ENCODE measurements at places on chromosomes 4 and X. TPM values are rescaled to one million over a fixed set of nuclear protein-coding genes. Genes with fewer than 3 reads are reported as not detected.

DNA sequence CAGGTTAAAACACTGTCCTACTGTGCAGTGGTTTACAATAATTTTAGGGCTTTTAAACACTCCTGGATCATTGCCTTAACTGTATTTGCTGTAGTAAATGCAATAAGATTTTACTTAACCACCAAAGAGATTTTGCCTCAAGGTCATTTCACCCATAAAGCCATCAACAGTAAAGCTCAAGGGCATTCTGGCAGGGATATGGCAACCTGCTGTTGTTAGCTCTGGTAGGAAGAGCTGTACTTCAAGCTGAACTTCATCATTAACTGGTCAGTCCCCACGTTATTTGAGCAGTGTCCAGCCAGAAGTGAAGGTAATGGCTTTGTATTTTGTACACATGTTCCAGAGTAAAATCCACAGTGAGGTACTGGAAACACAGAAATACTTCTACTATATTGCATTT lies 26.9 kb upstream of the MAOA start:
- DNase-seq: no peak
- H3K4me1 ChIP-seq: no peaks in the 10 kb centered on the region
- H3K27me3 ChIP-seq: no peaks in the 10 kb centered on the region
- no peak overlapping the region for H3K4me3 ChIP-seq
- no peak overlapping the region for H3K27ac ChIP-seq
- no peaks in the 10 kb centered on the region for H3K36me3 ChIP-seq

DNA sequence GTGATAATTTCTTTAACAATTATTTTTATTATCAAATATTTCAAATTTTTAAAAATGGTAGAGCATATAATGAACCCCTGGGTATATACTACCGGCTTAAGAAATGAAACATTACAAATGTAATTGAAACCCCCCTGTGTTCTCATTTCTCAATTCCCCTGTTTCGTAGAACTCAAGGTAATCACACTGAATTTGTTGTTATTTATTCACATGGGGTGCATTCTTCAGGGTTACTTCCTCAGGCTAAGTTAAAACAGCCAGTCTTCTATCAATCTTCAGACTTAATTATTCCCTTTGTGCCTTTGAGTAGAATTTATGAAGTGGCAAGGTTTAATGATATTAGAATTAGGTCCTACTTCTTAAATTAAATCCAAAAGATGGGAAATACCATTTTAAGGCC lies 128.2 kb downstream of the ANAPC10 start:
- H3K36me3 ChIP-seq: no peaks in the 10 kb centered on the region
- no peak for DNase-seq
- H3K4me3 ChIP-seq: no peak overlapping the region
- H3K27me3 ChIP-seq: no peaks in the 10 kb centered on the region
- no peaks in the 10 kb centered on the region for H3K4me1 ChIP-seq

DNA sequence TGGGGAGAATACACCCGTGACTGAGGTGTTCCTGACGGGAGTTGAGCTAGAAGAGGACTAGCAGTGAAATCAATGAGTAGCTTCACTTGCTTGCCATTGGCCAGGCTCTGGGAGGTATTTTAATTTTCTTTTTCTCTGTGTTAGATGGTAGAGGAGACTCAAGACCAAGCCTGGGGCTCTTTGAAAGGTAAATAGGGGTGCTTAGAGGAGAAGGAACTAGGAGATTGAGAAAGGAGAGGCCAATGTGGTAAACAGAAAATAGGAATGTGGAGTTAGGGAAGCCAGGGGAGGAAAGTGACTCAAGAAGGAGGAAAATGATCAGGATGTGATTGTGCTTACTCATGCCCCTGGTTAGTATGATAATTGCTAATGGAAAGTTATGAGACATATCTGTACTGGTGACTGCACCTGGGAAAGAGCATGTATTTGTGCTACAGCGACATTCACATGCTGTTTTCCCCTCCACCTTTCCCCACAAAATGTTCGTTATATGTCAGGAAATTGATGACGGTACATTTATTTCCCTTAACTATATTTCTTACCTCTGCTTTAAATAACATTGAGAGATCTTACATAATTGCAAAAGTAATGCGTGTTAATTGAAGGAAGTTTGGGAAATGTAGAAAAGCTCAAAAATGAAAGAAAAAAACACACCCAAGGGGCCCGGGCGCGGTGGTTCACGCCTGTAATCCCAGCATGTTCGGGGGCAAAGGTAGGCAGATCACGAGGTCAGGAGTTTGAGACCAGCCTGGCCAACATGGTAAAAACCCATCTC lies 16.9 kb upstream of the LRBA start:
- no peak for DNase-seq
- H3K4me1 ChIP-seq: peaks cover 5% of the 10 kb centered on the region
- no peaks in the 10 kb centered on the region for H3K36me3 ChIP-seq
- H3K4me3 ChIP-seq: no peak overlapping the region
- no peaks in the 10 kb centered on the region for H3K27me3 ChIP-seq

DNA sequence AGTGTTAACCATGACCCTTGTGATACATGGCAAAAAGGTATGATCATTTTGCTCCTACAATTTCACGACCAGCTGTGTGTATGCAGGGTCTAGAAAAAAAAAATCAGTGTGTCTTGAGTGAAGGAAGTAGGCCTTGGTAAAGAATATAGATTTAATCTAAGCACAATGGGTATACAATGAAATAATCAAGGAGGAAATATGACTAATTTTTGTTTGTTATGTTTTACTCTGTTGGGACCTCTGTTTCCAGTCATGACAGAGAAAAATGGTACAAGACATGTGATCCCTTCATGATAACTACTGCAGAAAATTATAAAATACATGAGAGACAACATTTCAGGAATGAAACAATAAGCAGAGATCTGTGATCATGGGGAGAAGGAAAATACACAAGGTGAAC lies 835.5 kb downstream of the PDHA2 start:
- DNase-seq: no peak
- no peaks in the 10 kb centered on the region for H3K36me3 ChIP-seq
- H3K27me3 ChIP-seq: no peaks in the 10 kb centered on the region
- no peaks in the 10 kb centered on the region for H3K4me1 ChIP-seq
- H3K4me3 ChIP-seq: no peak overlapping the region
- no peak overlapping the region for H3K27ac ChIP-seq

- H3K27me3 ChIP-seq: no peaks in the 10 kb centered on the region
- no peaks in the 10 kb centered on the region for H3K36me3 ChIP-seq
- DNase-seq: peak; percentile 81
- H3K4me1 ChIP-seq: no peaks in the 10 kb centered on the region
- H3K4me3 ChIP-seq: peak within 1 kb of the TSS; percentile 66
- peak within 1 kb of the TSS; percentile 66 for H3K27ac ChIP-seq
Observed at GRCh38 chrX:64394874-64395567, at the start of gene MTMR8. MTMR8 (minus strand) TSS chrX:64395452; CDS start chrX:64395363, 89 bp downstream.

- H3K36me3 ChIP-seq: no peaks in the 10 kb centered on the region
- no peaks in the 10 kb centered on the region for H3K27me3 ChIP-seq
- H3K4me1 ChIP-seq: no peaks in the 10 kb centered on the region
- no peak for DNase-seq
Observed at GRCh38 chr4:41594432-41594831, 56.5 kb downstream of the LIMCH1 start.

DNA sequence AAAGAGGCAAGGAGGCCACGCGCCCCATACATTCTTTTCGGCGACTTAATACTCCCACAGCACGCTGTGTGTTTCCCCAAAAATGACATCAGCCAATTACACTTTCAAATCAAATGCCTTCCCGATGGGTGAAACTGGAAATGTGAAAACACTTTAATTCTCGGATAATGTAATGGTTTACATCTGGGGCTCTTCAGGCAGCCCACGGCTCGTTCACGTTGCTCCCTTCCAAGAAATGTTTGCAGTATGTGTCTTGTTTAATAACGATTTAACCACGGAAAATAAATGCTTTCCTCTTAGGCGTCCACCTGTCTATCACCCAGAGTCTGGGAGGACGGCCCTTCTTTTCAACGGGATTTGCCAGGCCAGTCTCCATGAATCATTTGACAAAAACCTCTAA lies 272.5 kb downstream of the SHOX start:
- no peaks in the 10 kb centered on the region for H3K4me1 ChIP-seq
- H3K27ac ChIP-seq: no peak overlapping the region
- no peaks in the 10 kb centered on the region for H3K36me3 ChIP-seq
- no peaks in the 10 kb centered on the region for H3K27me3 ChIP-seq
- no peak overlapping the region for H3K4me3 ChIP-seq
- DNase-seq: no peak

DNA sequence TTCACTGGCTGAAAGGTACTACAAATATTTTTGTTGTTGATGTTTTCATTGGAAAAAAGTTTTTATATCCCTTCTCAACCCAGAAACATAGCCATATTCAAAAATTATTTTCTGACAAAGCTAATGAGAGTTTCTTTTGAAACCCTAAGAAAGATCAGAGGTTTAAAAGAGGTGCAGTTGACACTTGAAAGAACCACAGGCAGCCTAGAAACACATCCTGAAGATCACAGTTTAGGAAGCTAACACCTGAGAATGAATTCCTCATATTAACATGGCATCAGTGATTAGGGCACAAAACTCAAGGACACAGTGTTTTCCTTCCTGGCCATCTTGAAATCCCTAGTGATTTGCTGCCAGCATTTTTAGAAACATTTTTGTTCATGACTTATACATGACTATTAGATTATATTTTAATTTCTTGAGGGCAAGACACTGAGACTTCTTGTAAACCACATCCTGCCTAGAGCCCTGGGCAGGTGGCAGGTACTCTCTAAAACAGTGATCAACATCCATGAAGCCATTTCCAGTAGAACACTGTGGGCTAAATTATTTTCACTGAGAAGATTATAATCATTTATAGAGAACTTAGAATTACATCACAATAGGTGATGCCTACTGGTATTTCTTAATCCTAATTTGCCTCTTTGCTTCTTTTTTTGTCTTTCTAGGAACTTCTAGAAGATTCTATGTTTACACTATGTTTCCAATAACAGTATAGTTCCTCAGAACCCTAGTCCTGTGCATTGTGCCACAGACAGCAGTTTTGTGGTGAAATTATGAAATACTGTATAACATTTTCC lies 80.0 kb downstream of the ARSJ start:
- no peaks in the 10 kb centered on the region for H3K27me3 ChIP-seq
- H3K4me3 ChIP-seq: peak overlapping the region; percentile 14
- peak; percentile 79 for DNase-seq
- peak overlapping the region; percentile 58 for H3K27ac ChIP-seq
- no peaks in the 10 kb centered on the region for H3K36me3 ChIP-seq

The AFM gene
- not detected for total RNA-seq

The CLDN34 gene
- total RNA-seq: not detected

The FABP2 gene
- total RNA-seq: not detected

The CABS1 gene
- not detected for total RNA-seq
